ENCODE measurements at places on chromosomes 7 and 10.

GRCh38 chr7:85114342-85114741 is 72.5 kb downstream of the SEMA3D start:
- no peak for DNase-seq

GRCh38 chr10:11755512-11756263 is 13.5 kb downstream of the ECHDC3 start:
- DNase-seq = no peak

GRCh38 chr7:157437519-157438061 is 100.8 kb downstream of the DNAJB6 start:
- DNase-seq = no peak

GRCh38 chr7:89908736-89909135 is 245.5 kb upstream of the STEAP1 start:
- DNase-seq = no peak

- no peak for DNase-seq
Measured at GRCh38 chr10:60894786-60895185, 49.2 kb downstream of the RHOBTB1 start.

DNA sequence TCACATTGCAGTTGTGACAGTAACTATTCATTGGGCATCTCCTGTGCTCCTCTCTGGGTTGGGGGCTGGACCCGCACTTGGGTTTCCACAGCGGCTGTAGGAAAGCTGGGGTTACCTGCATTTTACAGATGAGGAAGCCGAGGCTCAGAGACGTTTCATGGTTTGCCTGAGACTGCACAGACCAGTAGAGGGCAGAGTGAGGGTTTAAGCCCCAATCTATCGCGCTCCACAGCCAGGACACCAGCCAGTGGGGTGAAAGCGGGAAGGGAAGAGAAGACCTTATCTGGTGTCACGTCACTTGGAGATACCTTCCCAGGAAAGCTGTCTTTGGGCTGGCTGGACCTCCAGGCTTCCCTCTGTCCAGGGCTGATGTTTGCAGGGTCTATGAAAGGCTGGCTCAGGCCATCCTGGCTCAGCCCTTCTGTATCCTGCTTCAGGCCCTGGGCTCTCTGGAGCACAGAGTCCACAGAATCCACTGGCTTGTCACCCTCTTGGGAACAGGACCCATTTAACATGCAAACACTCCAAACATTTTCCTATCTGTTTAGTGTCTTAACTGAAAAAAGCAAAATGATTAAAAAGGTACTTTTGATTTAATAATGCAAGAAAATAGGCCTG is 167.7 kb downstream of the EMX2 start:
- no peak for DNase-seq

GRCh38 chr7:99293167-99293566 is 20.5 kb downstream of the MYH16 start:
- no peak for DNase-seq

DNA sequence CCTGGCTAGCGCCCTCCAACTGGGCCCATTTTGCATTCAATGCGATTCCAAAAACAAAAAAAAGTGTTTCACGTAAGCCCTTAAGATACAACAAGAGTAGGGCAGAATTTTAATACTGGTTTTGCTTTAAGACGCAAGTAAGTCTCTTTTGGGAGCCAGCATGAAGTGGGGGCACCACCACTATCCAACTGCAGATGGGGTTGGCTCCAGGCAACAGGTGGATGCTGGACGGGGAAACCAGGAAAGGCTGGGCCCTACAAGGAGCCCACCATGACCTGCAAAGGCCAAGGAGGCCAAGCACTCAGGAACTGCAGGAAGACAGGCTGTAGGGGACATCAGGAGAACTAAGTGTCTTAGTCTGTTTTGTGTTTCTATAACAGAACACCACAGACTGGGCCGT is 86.5 kb upstream of the INSIG1 start:
- no peak for DNase-seq
